Osteoblast (primary cell): ENCODE measurements at places on chromosomes 3 and 15. TPM values are rescaled to one million over a fixed set of nuclear protein-coding genes. Genes with fewer than 3 reads are reported as not detected.

Gene GLDN
- 0.59 and 1.1 TPM in 2 replicates for total RNA-seq

GRCh38 chr3:191290311-191291025 lies 38.7 kb upstream of the CCDC50 start:
- DNase-seq, result no peak

GRCh38 chr15:84649706-84650105 lies 4.4 kb downstream of the WDR73 start:
- DNase-seq, result no peak

DNA sequence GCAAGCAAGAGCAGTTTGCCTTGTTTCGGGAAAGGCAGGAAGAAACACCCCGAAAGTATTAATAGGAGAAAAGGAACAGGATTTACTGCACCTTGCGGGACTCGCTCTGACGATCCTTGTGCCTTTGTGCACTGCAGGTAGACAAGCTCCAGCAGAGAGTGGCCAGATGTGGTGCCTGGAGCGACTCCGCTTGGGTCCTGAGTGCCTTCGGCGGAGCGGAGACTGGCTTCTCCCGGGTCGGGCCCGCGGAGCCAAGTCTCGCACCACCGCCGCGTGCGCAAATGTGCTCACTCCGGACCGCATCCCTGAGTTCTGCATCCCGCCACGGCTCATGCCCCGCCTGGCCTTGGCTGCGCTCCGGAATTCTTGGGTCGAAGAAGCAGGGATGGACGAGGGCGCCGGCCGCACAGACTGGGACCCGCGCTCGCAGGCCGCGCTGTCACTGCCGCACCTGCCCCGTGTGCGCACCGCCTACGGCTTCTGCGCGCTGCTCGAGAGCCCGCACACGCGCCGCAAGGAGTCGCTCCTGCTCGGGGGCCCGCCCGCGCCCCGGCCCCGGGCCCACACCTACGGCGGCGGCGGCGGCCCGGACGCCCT lies 769 bp downstream of the C2CD4A start:
- no peak for DNase-seq

DNA sequence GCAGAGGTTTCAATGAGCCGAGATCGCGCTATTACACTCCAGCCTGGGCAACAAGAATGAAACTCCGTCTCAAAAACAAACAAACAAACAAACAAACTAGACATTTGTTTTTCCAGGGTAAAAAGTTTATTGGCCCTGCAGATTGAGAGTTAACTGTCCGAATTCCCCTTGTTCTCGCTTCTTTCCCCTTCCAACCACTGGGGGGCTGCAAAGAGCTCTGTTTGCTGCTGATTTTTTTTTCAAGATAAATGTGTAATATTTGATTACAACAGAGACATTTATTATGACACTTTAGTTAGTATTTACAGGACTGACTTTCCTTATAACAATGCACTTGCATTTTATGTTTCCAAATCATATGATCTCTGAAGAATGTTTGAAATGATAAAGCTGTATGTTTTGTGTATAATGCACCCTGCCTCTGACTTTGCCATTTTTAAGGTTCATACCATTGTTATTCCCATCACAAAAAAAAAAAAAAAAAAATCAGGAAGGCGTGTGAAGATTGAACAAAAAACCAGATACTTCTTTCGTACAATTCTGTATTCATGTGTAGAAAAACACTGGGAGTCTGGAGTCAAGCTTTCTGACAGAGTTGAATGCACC lies 2.8 kb downstream of the CLSTN2 start:
- DNase-seq, result peak; percentile 86

Gene KBTBD8
- total RNA-seq, result 1.1 and 3.8 TPM in 2 replicates

Gene LCTL
- total RNA-seq, result 1.2 and 1.4 TPM in 2 replicates

DNA sequence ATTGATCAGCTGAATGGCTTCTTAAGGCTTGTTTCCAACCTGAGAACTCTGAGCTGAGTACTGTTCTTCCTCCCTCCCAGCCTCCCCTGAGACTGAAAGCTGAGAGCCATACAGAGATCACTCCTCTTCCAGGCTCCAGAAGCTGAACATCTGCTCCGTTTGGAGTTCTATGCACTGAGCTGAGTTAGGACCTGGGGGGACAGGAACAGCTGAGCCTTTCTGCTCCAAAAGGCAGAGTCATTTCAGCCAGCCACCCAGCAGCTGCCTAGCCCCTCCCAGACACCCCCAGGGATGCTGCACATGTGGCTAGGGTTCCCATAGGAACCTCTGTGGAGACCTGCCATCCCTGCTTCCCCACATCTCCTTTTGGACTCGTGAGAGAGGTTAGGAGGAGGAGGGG lies 64.2 kb upstream of the GLCE start:
- no peak for DNase-seq

GRCh38 chr15:64180235-64180824 lies 17.5 kb upstream of the PPIB start:
- no peak for DNase-seq

- DNase-seq, result no peak
Observed at GRCh38 chr3:134376385-134376765, 2.1 kb upstream of the AMOTL2 start.

GRCh38 chr15:79492065-79492464 lies 59.9 kb downstream of the MINAR1 start:
- no peak for DNase-seq

GRCh38 chr3:79751703-79752102 lies 16.1 kb downstream of the ROBO1 start:
- no peak for DNase-seq

DNA sequence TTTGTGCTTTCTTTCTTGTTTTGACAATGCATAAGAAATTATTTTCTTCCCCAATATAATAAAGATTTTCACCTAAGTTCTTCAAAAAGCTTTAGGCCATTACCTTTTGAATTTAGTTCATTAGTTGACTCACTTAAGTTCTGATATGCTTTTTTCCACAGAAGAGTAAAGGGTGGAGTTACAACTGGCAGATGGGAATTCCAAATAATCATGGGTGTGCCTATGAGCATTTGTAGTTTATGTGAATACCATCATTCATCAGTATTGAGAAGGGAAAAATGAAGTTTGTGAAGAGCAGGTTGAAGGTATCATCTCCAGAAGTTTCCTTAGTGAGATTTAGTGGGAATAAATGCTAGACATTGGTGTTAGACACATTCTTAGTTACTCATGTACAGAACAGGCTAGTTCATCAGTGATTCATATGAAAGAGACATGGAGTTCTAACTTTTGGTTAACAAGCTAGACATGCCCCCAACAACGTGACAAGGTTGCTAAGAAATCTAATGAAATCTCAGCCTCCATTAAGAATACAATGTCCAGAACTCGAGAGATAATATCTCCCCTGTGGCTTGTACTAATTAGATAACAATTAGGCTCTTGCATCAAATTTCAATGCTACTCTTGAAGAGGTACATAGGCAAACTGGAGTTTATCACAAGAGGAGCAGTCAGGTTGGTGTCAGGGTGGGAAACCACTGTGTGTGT lies 16.9 kb upstream of the ALCAM start:
- DNase-seq, result no peak

DNA sequence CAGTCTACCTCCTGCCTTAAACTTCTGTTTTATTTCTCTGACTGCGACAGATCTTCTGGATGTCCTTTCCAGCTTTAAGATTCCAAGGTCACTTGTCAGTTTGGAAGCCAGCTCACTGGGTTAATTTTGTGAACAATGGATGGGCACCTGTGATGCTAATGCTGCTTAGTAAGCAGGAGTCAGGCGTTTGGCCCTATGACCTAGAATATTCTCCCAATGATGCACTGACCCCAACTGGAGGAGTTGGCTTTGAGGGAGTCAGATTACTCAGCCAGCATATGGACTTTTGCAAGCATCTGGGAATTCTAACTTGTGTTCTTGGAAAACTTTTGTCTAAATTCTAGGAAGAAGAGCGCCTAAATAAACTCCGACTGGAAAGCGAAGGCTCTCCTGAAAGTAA lies 28.1 kb downstream of the HACD3 start:
- peak; percentile 82 for DNase-seq

Gene CPN2
- under 0.01 and 0.29 TPM in 2 replicates for total RNA-seq

DNA sequence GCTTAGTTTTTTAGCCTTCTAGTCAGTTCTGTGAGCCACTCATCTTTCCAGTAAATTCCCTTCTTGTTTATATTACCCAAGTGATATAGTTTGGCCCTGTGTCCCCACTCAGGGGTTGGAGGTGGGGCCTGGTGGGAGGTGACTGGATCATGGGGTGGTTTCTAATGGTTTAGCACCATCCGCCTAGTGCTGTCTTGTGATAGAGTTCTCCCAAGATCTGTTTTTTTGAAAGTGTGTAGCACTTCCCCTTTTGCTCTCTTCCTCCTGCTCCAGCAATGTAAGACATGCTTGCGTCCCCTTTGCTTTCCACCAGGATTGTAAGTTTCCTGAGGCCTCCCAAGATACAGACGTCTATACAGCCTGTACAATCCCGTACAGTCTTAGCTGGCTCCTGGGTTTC lies 53.7 kb upstream of the INO80 start:
- DNase-seq, result no peak

DNA sequence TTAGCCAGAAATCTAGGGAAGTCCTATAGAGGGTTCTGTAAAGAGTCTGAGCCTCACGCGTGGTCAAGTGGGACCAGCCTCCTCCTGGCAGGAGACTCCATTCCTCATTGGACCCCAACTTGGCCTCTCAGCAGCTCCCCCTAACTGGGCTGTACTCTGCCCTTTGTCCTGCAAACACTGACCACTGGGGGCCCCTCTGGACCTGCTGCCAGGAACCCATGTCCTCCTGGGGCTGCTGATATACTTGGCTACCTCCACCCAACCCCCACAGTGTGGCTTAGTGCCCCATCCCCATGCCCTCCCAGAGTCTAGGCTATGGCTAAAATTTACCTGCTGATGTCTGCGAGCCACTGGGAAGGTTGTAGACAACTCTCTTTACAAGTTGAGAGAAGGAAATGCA lies 62.7 kb downstream of the UBP1 start:
- no peak for DNase-seq

- DNase-seq, result no peak
Observed at GRCh38 chr3:50454481-50455070, 48.9 kb downstream of the CACNA2D2 start.

GRCh38 chr15:50219820-50220219 lies 37.8 kb downstream of the SLC27A2 start:
- DNase-seq, result no peak

GRCh38 chr3:49412632-49413337 lies 562 bp downstream of the TCTA start:
- peak; percentile 76 for DNase-seq
